Naive B cell (primary cell): ENCODE measurements at places on chromosomes 5 and 9. TPM values are rescaled to one million over a fixed set of nuclear protein-coding genes. Genes with fewer than 3 reads are reported as not detected.

The SMIM3 gene
- polyA plus RNA-seq = 0.86 TPM

The PCDHGB3 gene
- polyA plus RNA-seq = not detected

The OR1Q1 gene
- not detected for polyA plus RNA-seq

The FUT7 gene
- polyA plus RNA-seq = 0.93 TPM

The SPATA31C1 gene
- polyA plus RNA-seq = not detected

DNA sequence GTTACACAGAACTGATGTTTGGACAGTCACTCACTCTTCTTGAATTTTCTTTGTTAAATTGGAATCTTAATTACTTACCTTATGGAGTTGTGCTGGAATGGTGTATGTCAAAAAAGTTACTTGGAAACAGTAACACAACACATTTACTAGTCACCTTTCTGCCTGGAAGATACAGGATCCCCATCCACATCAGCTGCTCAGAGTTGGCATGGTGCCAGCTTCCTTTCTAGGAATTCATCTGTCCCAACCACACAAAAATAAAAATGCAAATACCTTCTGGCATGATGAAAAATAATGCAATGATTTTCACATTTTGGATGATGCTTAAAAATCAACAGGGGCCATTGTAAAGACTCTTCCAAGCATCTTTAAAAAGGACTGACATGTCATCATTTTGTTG, 341.5 kb downstream of the TMEM38B start:
- H3K27me3 ChIP-seq = peaks cover 7% of the 10 kb centered on the region
- H3K36me3 ChIP-seq = no peaks in the 10 kb centered on the region

- no peak overlapping the region for H3K4me3 ChIP-seq
- no peaks in the 10 kb centered on the region for H3K4me1 ChIP-seq
- no peak for DNase-seq
- no peaks in the 10 kb centered on the region for H3K36me3 ChIP-seq
- no peaks in the 10 kb centered on the region for H3K27me3 ChIP-seq
Observed at GRCh38 chr5:170791325-170791954, 7.9 kb downstream of the GABRP start.
